ENCODE measurements at places on chromosomes 7 and 10.

- no peak for DNase-seq
Measured at GRCh38 chr10:102652170-102652916, 8.1 kb downstream of the TRIM8 start.

DNA sequence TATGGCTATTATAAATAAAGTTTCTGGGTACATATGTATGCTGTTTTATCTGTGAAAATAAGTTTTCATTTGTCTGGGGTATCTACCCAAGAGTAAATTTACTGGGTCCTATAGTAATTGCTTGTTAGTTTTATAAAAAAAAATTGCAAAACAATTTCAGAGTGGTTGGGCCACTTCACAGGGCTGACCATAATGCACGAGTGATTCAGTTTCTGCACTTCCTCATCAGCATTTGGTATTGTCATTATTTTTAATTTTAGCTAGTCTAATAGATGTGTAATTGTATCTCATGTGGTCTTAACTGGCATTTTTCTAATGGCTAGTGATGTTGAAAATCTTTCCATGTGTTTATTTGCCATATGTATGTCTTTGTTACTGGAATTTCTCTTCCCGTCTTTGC is 452.4 kb upstream of the AKR1E2 start:
- DNase-seq, result no peak

DNA sequence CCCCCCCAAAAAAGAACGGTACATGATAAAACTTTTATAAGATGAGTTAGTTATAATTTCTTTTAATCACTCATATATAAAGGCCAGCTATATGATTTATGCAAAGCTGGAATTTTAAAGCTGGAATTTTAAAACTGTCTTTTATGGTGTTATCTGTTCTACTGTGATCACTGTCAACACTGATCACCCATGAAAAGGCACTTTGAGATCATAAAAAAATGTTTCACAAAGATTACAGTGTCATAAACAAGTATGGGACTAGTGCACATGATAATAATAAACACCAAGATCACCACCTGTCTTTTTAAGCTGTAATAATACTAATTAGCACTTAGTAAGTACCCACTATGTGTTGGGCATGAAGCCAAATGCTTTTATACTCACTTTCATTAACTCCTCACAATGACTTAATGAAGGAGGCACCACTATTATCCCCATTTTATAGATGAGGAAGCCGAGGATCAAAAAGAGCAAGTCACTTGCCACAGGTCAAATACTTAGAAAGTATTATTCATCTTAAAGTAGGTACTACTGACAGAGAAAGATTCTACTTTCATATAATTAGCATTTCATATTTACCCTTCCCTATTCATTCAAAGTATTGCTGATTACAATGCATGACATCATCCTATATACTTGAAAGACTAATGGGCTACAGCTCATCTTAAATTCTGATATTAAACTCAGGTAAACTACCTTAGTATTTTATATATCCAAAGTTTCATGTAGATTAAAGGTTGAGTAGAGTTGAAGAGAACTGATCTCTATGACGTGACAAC is 8.3 kb upstream of the RHOBTB1 start:
- DNase-seq, result no peak

DNA sequence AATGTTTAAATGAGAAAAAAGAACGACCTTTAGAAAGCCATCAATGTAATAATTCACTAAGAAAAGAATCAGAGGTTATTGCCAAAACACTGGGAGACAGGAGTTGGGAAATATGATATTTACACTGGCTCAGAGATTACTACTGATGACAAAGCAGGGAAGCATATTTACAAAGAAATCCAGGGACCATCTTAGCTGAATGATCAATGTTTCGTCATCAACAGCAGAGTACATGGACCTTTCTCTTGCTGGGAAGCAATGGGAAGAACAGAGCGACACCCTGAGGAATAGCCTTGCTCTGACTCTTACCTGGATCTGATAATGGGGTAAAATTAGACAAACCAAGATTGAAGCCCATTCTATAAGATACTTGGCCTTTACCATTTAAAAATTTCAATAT is 1293.5 kb downstream of the XPNPEP1 start:
- DNase-seq, result no peak

DNA sequence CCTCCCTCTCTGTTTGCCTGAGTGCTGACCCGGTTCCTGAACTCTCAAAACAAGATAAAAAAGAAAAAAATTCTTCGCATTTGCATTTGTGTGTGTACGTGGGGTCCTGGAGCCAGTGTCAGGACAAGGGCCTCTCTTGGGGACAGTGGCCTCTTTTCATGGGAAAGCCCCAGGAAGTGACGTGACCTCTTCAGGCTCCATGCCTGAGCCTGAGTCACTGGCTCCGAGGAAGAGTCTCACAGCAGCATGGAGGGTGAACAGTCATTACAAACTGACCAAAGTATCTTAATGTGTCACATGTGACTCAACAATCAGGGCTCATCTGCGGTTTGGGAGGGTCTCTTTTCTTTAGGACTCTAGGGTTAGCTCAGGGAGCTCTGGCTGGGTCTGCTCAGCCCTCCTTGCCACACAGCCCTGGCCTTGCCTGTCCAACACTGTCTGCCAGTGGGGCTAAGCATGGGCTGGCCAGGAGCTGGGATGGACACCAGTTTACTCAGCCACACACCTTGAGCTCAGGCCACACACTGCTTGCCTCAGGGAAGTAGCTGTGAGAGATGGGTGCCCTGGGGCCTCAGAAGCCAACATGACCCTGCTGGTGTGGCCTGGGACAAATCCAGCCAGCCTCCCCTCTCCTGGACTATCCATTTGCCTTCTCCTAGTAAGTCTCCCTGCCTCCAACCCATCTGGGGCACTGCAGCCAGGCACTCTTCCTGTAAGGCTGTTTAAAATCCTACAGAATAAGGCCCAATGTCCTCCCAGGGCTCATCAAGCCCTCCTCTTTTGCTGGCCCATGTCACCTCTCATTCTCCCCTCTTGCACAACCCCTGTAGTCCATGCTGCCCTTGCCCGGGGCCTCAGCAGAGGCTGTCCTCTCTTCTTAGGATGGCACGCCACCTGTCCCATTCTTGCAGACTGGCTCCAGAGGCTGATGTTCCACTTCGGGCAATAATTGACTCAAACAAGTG is 10.5 kb downstream of the TMEM273 start:
- peak; percentile 88 for DNase-seq

GRCh38 chr7:28618383-28618782 is 206.1 kb downstream of the CREB5 start:
- no peak for DNase-seq

GRCh38 chr10:129849452-129849750 is 114.7 kb downstream of the EBF3 start:
- DNase-seq, result no peak

DNA sequence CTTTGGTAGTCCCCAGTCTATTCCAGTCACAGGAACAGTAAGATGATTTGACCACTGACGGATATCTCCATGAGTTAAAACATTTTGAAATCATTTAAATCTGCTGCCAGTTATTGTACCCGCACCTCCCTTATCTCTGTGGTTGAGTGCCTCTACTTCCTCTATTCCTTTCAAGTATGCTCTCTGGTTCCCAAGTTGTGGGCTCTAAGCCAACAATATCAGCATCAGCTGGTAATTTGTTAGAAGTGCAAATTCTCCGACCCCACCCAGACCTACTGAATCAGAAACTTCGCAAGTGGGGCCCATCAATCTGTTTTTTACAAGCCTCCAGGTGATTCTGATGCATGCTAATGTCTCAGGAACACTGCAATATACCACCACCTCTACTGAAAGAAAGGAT is 235.5 kb downstream of the CCSER2 start:
- no peak for DNase-seq

GRCh38 chr10:52870562-52870961 is 98.0 kb upstream of the MBL2 start:
- no peak for DNase-seq

- no peak for DNase-seq
Measured at GRCh38 chr10:122265896-122266295, 5.2 kb upstream of the BTBD16 start.

DNA sequence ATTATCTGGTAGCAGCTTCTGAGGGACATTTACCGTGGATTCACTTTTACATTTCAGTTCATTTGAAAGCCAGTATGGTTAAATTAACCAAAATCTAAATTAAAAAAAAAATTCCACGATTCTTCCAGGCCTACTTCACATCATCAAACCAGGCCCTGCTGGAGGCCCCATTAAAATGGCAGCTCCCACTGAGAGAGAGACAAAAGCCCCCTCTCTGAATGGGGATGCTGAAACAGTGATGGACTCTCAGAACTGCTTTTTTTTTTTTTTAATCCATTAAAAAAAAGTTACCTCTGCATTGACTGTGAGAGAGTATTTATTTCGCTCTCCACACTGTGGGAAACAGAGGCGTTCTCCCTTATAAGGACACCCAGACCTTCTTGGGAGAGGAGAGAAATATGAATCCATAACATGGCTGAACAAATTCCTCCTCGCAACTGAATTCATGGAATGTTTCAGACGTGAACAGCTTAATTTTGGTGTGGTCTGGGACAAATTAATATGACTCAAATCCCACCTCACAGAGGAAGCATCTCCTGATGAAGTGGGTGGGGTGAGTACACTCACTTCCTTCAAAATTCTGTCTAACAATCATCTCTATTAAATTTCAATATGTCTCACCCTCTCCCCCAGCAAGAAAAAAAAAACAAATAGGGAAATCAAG is 73.5 kb downstream of the SAMD9 start:
- no peak for DNase-seq

GRCh38 chr7:26891400-26892350 is 27.3 kb upstream of the SKAP2 start:
- DNase-seq, result no peak

DNA sequence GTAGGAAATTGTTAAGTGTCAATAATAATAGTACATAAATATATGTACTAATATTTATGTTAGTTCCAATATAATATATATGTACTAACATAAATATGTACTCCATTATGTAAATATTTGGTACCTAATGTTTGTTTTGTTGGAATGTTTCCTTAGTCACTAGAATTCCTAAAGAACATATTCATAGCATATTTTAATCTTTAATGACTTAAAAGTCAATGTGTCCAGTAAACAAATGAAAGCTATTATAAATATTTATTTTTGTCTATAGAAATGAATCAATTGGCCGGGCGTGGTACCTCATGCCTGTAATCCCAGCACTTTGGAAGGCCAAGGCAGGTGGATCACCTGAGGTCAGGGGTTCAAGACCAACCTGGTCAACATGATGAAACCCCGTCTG is 153.6 kb downstream of the GPR158 start:
- no peak for DNase-seq

- no peak for DNase-seq
Measured at GRCh38 chr10:971150-971542, 17.1 kb upstream of the GTPBP4 start.

GRCh38 chr7:147639037-147639436 is 951.5 kb upstream of the C7orf33 start:
- no peak for DNase-seq

DNA sequence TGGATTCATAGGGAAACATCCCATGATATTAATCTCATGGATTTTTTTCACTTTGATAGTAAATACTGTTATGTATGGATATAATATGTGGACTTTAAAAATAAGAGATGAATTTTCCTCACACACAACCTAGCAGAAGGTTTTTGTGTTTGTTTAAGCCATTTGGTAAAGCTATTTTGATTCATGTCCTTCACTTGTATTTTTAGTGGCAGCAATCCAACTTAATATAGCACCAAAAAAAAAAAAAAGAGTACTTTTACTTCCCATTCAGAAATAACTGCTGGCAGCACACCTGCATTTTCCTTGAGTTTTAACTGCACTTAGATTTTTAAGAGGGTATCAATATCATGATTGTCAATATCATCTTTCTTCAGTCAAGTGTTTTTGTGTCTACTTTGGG is 60.0 kb downstream of the MCMBP start:
- no peak for DNase-seq

DNA sequence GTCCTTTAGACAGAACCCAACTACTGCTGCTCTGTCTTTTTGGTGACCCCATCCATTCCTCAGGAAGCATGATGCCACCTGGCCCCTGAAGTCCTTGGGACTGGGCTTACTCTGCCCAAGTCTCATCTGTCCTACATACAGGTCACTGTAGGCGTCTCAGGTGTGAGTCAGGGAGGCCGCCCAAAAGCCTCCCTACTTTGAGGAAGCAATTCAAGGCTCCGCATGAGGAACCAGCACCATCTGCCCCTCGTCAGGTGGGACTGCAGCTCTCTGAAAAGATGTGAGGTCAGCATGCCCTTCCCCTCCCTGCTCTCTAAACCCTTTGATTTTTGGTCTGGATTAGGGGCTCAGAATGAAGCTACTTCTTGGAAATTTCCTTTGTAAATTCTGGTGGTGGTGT is 354.8 kb downstream of the CXCL12 start:
- no peak for DNase-seq

GRCh38 chr10:95651346-95652060 is 5.0 kb downstream of the ALDH18A1 start:
- no peak for DNase-seq

DNA sequence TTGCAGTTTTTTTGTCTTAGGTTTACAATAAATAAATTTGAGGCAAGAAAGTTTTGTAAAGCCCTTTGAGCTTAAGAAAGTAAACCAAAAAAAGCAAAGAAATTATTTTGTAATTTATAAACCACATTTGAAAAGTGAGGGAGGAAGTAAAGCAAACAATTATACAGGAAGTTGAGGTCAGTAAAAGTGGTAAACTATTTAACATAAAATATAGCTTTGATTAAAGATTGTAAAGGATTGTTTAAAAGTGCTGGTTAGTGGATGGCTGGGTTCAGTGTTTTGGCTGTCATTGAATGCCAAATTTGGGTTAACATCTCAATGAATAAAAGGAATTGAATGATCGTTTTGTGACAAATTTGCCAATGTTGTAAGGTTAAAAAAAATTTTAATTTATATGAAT is 9.9 kb downstream of the SOSTDC1 start:
- DNase-seq, result no peak

Measured in hepatic stellate cell (primary cell).